Bone marrow (tissue), 2 donors: ENCODE measurements at places on chromosomes 2 and 18.

- DNase-seq = no peak
Observed at GRCh38 chr2:186486651-186487647, 889 bp downstream of the ZC3H15 start.

- DNase-seq = no peak
Observed at GRCh38 chr2:232883116-232883721, 13.2 kb downstream of the SNORC start.

DNA sequence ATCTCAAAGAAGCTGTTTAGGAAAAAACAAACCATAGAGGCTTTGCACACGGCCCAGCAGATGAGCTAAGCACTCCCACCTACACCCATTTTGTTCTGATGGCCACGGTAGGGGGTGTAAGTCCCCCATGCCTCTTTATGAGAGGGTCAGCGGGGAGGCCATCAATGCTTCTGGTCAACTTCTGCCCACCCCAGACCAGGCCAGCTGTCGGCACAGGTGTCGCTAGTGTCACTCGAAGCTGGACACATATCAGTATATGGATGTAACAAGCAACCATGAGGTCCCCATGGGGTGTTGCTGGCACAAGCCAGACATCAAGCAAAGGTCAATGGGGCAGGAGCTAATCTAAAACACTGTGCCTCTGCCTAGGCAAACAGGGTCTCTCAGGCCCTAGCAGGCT, 23.7 kb upstream of the SLC35F6 start:
- DNase-seq = no peak

GRCh38 chr2:1567556-1568344, 154.5 kb downstream of the TPO start:
- DNase-seq = no peak

DNA sequence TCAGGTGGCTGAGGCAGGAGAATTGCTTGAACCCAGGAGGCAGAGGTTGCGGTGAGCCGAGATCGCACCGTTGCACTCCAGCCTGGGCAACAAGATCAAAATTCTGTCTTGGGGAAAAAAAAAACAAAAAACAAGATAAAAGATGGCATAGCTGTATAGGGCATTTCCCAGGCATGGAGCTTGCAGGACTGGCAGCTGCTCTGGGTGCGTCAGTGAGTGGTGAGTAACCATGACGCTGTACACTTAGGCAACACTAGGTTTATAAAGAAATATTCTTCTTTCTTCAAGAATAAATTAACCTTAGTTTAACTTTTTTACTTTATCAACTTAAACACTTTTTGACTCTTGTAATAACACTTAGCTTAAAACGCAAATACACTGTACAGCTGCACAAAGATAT, 15.4 kb downstream of the TGOLN2 start:
- DNase-seq = no peak

DNA sequence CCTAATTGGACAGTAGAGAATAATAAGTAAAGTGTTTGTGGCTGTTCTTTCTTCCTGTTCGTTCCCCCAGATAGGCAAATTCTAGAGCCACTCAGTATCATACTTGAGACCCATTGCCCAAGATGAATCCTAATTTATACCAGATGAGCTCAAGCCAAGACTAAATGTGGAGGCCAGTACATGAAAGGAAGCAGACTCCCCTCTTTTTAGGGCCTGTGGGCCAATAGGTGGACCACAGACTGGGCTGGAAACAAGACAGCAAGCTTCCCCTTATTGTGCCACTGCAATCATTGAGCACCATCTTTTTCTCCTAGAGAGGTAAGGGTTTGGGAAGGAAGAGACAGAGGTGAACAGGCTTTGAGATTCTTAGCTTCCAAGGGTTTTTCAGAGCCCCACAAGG, 141.9 kb downstream of the MGAT5 start:
- DNase-seq = no peak

DNA sequence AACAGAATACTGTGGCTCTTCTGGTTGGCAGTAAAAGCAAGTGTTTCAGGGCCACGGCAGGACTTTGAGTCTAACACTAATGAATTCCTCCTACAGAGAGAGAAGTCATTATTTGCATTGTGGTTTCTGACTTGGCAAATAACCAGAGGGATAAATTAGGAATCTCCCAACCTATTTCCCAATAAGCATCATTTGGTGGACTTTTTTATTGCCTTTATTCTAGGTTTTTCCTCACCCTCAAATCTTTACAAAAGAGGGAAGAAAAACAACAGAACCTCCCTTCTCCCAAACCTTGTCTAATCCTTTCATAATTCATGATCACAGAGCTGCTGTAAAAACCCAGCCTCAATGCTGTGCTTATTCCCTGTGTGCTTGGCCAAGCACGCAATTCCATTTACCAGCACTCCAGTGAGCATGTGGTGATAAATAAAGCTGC, 179.7 kb downstream of the AGPS start:
- no peak for DNase-seq

- DNase-seq = no peak
Observed at GRCh38 chr2:45890819-45891218, 239.3 kb downstream of the PRKCE start.

GRCh38 chr2:72895759-72896281, 8.6 kb downstream of the SPR start:
- no peak for DNase-seq

- DNase-seq = no peak
Observed at GRCh38 chr2:25639696-25640095, 33.7 kb downstream of the DTNB start.

- DNase-seq = no peak
Observed at GRCh38 chr2:17813742-17814473, 2.4 kb upstream of the MSGN1 start.

DNA sequence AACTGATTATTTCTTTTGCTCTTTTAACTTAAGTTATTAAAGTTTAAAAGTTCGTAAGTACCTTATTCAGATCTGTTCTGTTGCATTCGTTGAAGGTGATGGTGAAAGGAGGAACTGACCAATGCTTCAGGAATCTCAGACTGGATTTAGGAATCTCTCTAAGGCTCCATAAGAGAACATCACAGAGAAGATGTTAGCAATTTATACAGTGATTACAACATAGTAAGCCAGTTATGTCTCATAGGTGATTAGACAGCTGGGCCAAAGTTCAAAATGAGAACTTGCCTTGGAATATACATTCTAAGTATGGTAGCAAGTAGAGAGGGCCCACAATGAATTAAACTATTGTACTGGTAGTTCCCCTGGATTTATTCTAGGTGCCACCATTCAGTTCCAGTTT, 3.2 kb downstream of the MARS2 start:
- DNase-seq = no peak

GRCh38 chr2:217283460-217283859, 423.6 kb upstream of the TNP1 start:
- no peak for DNase-seq

GRCh38 chr2:70328921-70329561, 27.2 kb upstream of the FAM136A start:
- no peak for DNase-seq

DNA sequence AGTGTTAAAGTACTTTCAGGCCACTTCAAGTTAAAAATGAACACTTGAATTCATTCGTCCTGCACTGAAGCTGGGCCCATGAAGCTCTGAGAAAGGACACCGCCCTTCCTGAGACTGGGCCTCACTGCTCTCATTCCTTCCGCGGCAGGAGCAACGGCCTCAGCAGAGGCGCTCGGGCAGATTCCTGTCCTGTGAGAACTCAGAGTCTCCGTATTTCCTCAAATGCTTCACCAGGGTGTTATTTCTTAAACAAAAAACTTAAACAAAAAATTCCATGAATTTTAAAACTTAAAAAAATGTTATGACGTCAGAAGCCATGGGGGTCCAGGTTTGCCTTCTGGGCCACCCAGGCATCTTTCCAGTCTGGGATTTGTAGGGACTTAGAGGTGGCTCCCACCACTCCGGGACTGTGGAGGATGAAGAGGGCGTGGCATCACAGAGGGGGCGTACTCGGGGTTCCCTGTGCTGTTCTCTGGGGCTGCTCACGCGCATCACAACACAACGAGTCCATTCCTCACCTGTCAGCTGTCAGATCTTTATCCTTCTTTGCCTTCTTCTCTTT, 115.9 kb upstream of the ASB18 start:
- no peak for DNase-seq

DNA sequence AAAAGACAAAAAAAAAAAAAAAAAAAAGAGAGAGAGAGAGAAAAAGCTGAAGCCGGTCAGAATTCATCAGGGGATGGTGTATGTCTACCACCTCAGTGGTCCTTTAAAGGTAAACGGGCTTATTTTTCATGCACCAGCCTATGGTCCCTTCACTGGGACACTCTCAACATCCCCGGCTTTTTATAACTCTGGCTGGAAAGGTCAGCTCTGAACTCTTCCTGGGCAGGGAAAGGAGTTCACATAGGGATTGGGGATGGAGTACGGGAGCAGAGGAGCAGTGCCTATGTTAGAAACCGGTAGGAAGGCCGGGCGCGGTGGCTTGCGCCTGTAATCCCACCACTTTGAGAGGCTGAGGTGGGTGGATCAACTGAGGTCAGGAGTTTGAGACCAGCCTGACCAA, 10.3 kb upstream of the MALT1 start:
- DNase-seq = no peak

DNA sequence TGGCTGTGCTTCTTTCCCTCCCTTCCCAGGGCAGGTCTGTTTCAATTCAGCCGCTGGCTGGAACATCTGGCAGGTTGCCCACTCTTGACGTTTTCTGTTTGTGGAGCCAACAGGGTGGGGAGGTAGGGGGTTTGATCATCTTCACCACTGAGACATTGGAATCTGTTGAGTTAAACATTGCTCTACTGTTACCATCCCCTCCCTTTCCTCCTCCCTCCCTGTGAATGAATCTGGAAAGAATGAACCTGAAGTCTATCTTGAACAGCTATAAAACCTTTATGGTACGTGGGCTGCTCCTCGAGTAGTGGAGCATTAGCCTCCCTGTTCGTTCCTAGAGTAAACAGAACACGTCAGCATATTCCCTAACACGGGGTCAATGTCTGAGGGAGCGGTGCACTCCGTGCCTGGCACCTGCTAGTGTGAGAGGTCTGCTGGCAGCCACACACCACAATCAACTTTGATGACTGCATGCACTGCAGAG, 249.9 kb upstream of the RBBP8 start:
- DNase-seq = no peak

GRCh38 chr2:127187831-127188230, 32.3 kb downstream of the CYP27C1 start:
- no peak for DNase-seq
